Muscle of leg (tissue), 16 donors: ENCODE measurements at places on chromosomes 2 and 18. TPM values are rescaled to one million over a fixed set of nuclear protein-coding genes. Genes with fewer than 3 reads are reported as not detected.
A peak's percentile ranks its signal among the peaks of the same experiment; 100 is the strongest.

DNA sequence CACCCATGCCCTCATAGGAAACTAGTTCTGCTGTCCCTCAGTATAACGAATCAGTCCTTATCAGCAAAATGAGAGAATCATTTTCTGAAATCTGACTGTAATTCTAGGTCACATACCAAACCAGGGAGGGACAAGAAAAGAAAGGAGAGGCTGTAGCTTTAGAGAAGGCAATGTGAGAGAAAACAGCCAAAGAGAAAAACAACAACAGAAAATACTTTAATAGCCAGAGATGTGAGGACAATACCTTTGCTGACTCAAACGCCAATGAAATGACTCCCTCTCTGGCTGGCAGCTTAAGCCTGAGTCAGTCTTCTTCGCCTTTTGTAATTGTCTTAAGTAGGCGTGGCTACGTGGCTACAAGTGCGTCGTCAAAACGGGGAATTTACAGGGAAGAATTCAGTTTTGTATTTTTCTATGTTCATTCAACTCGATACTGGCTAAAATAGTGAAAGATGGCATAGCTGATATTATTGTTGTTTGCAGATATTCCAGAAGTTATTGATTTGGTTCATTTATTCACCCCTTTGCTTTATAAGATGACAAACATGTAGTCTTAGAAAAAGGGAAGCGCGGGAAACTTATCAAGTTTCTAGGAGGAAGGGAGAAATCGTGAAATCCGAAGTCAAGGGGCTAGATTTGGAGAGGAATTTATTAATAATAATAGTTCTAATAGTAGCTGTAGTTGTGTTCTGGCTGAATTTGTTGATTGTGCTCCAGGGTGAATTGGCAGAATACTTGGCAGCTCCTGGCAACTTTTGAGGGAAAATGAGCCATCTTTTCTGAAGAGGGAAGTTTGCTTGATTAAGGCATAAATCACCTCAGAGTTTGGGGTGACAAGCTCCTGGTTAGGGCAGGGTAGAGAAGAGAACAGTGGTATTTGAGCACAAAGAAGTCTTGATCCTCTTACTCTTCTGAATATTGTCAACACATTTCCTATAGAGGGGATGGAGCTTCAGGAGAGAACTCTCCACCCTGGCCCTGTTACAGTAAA lies at the start of gene IL1A:
Gene IL1A, minus strand, starts transcription at position 295 of the 991 bp plus-strand sequence. CDS start 723 bp downstream, outside the sequence.
- no peak for DNase-seq

DNA sequence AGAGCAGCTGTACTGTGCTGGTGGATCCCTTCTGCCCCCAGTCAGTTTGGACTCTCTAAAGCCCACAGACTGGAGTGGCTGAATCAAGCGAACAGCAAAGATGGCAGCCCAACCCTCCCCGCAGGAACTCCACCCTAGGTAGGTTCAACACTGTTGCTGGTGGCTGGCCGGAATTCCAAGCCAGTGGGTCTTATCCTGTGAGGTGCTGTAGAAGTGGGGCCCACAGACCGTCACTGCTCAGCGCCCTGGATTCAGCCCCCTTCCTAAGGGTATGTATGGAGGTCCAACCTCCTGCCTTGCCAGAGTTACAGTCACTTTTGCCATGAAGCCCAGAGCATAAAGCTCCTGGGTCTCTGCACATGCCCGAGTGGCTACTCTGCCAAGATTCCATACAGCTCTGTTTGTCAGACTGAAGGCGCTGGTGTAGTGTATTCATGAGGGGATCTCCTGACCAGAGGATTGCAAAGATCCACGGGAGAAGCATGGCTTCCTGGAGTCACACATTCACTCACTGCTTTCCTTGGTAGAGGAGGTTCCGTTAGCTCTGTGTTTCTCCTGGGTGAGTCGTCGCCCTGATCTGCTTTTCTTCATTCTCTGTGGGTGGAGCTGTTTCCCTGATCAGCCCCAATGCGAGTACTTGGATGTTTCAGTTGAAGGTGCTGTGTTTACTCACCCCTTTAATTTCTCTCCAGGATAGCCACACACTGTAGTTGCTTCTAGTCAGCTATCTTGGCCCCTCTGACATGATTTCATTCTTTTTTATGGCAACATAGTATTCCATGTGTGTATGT lies 293.6 kb upstream of the THUMPD2 start:
- no peak for DNase-seq

GRCh38 chr2:163123526-163123925 lies 285.0 kb upstream of the KCNH7 start:
- DNase-seq, result peak; percentile 1

DNA sequence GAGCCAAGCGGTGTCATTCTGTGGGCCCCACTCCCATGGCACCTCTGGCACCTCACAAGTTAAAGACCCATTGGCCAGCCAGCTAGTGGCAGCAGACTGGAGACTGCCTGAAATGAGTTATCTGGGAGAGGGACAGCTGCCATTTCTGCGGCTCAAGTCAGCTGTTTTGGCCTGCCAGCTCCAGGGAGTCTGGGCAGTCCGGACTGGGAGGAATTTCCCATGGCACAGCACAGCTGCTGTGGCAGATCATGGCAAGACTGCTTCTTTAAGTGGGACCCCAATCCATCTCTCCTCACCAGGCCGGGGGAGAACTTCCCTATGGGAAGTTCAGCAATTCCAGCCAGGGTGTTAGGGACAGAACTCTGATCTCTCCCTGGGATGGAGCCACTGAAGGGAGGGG lies 2187.6 kb upstream of the CELF4 start:
- DNase-seq, result peak; percentile 21

Gene SNRNP27
- total RNA-seq, result 62.6 TPM

Gene SLC9A4
- total RNA-seq, result 0.04 TPM

GRCh38 chr2:137959166-137959565 lies 5.1 kb upstream of the HNMT start:
- DNase-seq, result no peak
